GM18507 (cell line): ENCODE measurements at places on chromosomes 1 and 21.
A peak's percentile ranks its signal among the peaks of the same experiment; 100 is the strongest.

GRCh38 chr1:175536369-175536768 lies 207.0 kb downstream of the TNR start:
- DNase-seq = no peak

DNA sequence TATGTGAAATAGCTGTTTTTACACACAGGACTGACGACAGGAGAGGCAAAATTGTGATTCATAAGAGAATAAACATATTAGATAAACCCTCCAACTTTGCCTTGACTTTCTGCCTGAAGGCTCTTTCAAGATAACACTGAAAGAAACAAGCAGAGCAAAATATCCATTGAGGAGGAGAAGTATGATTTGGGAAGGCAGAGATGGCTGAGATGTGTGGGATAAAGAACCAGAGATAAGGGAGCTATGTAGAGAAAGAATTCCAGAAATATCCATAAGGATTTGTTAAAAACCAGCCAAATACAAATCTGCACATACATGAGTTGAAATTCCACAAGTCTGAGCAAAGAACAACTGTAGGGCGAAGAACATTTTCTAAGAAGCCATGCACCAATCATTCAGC lies 1064.7 kb downstream of the PLA2G4A start:
- DNase-seq = no peak

- DNase-seq = no peak
Measured at GRCh38 chr1:19057182-19057779, 100.8 kb upstream of the IFFO2 start.

- DNase-seq = no peak
Measured at GRCh38 chr1:113987259-113987658, 8.0 kb downstream of the OLFML3 start.

DNA sequence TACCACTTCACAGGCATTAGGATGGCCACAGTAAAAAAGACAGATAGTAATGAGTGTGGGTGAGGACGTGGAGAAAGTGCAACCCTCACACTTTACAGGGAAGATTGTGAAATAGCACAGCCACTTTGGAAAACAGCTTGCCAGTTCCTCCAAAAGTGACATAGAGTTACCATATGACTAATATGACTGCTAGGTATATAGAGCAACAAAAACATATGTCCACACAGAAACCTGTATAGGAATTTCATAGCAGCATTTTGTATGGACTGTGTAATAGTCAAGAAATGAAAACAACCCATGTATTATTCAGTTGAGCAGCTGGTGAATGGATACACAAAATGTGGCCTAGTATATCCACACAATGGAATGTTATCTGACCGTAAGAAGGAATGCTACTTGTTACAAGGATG lies 30.4 kb upstream of the LBR start:
- no peak for DNase-seq

GRCh38 chr1:87706203-87706602 lies 377.5 kb downstream of the LMO4 start:
- no peak for DNase-seq

DNA sequence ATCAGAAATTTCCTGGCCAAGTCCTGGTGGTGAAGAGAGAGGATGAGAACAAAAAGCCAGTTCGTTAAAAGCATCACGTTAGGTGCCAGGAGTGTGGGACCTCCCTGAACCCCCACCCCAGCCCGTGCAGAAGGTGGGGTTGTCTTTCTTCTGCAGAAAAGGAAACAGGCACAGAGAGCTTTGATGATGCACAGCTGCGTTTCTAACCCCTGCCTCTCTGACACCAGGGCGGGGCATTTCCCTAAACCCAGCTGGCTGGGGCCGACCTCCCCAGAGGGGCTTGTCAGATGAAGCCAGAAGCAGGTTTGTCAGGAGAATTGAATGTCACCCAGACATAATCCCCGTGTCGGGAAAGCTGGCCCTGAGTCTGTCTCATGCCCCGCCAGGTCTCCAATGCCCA lies 189.3 kb upstream of the EDN2 start:
- DNase-seq = no peak

DNA sequence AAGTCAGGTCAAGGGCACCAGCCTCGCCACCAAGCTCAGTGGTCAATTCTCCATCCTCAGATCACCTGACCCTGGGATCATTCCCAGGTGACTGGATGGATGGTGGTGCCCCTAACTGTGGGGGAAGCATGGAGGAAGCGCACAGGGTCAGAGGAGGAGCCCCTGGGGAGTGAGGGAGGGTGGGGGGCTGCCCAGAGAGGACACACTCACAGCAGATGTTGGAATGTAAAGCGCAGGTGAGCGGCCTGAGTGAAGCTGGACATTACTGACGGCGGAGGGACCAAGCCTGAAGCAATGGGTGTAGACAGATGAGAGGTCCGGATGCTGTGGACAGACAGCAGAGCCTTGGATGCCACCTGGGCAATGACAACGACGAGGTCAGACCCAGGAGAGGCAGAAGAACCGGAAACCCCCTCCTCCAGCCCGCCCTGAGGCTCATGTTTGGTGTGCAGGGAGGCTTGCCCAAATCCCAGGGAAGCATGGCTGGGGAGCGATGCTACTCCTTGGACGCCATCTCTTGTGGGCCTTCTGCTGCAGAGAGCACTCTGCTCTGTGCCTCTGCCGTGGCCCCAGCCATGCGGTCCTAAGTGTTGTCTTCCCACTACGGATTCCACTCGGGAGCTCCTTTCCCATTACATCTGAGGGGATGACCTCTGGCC lies 5.7 kb upstream of the CPLANE2 start:
- DNase-seq = no peak

DNA sequence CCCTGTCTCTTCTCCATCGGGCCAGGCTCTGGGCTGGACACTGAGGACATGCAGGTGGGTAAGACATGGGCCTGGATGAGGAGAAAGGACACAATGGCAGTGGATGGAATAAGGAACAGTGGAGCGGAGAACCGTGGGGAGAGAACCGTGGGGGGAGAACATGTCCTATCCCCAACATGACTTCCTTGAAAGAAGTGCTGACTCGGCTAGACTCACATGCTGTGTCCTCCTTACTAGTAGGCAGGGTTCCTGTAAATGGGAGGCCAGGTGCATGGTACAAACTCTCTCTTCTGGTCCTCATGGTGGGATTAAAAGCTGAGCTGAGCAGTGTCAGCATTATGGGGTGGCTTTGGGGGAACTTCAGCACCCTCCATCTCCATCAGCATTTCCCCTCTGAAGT lies 137.4 kb upstream of the CSF3R start:
- DNase-seq = no peak

DNA sequence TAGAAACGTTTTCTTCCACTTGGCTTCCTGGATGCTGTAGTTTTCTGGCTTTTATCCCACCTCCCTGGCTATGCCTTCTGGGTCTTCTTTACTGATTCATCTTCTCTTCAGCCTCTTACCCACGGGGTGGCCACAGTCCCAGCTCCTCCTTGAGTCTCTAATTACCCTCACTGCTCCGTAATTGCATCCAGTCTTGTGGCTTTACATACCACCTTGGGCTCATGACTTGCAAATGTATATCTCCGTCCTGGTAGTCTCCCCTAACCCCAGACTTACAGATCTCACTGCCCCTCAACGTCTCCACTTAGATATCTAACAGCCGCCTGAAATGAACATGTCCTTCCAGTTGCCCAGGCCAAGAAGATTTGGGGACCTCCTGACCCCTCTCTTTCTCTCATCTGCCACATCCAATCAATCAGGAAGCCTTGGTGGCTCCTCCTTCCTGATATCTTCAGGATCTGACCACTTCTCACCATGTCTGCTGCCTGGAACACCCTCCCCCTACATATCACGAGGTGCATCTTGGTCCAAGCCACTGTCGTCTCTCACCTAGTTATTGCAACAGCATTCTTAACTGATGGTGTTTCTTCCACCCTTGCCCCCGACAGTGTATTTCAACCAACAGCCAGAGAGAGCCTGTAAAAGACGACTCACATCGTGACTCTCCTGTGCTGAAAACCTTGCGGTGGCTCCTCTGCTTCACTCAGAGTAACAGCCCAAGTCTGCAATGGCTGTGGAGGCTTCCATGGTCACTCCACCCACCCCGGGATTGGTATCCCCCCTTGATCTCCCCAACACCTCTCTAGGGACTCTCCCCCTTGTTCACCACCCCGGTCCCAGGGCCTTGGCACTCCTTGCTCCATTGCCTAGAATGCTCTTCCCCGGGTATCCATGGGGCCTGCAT lies 219.0 kb upstream of the POU3F1 start:
- DNase-seq = no peak

DNA sequence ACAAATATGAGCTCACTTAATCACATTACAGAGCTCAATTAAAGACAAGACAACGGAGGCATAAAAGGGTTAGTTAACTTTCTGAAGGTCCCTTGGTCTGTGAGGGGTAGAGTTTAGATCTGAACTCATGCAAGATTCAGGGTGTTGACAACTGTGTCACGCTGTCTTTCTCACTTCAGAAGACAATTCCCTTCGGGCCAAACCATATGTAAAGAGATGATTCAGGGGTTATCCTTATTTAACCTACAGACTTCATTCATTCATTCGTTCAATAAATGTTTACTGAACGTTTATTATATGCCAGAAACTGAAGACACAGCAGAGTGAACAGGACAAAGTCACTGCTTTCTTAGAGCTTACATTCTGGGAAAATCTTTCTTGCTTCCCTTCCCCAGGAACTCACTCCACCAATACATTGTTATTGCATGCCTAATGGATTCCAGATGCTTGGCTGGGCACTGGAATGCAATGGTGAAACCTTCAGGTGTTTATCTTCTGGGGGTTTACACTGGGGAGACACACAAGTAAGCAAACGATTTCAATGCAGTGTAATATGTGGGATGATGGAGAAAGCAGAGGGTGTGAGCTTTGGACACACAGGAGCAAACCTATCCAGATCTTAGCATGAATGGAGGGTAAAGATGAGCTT lies 6.4 kb downstream of the XCL1 start:
- no peak for DNase-seq

GRCh38 chr1:59232216-59232615 lies 64.7 kb upstream of the FGGY start:
- DNase-seq = no peak

DNA sequence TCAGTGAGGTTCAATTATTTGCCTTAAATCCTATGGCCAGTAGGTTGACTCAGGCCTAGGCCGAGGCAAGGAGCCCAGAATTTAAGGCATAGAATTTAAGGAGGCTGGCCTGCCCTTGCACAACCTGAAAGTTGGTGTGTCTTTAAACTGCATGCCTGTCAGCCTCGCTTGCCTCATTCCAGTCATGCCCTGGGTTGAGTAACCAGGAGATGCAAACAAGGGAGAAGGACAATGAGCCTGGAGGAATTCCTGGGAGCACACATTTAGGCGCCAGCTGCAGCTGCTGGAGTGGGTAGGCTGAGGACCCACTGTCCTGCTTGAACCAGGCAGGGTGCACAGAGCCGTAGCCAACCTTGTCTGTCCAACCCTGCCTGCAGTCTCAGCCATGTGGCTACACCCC lies 11.7 kb downstream of the CD2 start:
- DNase-seq = no peak

- DNase-seq = no peak
Measured at GRCh38 chr1:114551400-114551799, 30.0 kb downstream of the BCAS2 start.

GRCh38 chr1:95247607-95248006 lies 13.6 kb downstream of the RWDD3 start:
- DNase-seq = no peak

- no peak for DNase-seq
Measured at GRCh38 chr1:42403880-42404400, 23.3 kb downstream of the RIMKLA start.

GRCh38 chr21:16162953-16163352 lies 433.2 kb downstream of the USP25 start:
- DNase-seq = no peak

- no peak for DNase-seq
Measured at GRCh38 chr1:54122135-54122751, 30.6 kb downstream of the CDCP2 start.

- DNase-seq = no peak
Measured at GRCh38 chr21:31623664-31624063, 35.8 kb upstream of the SOD1 start.

DNA sequence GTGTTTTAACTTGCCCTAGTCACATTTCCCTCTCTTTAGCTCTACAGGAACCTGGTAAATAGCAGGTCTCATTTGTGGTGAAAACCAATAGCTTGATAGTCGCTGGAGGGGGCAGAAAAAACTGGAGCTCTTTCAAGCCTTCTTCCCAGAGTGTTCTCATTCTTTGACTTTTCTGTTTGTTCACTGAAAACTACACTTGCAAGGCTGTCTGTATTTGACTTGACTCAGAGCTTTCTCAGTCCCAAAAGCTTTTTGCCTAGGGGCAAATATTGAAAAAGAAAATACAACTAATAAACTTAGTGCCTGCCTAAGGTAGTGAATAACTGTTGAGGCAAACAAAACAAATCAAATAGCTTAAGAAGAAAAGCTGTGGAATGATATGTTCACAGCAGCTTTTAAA lies 217.1 kb upstream of the CHRM3 start:
- DNase-seq = no peak

GRCh38 chr1:200896531-200897196 lies 2.0 kb downstream of the INAVA start:
- no peak for DNase-seq

GRCh38 chr21:34004013-34004938 lies 69.1 kb upstream of the MRPS6 start:
- no peak for DNase-seq

DNA sequence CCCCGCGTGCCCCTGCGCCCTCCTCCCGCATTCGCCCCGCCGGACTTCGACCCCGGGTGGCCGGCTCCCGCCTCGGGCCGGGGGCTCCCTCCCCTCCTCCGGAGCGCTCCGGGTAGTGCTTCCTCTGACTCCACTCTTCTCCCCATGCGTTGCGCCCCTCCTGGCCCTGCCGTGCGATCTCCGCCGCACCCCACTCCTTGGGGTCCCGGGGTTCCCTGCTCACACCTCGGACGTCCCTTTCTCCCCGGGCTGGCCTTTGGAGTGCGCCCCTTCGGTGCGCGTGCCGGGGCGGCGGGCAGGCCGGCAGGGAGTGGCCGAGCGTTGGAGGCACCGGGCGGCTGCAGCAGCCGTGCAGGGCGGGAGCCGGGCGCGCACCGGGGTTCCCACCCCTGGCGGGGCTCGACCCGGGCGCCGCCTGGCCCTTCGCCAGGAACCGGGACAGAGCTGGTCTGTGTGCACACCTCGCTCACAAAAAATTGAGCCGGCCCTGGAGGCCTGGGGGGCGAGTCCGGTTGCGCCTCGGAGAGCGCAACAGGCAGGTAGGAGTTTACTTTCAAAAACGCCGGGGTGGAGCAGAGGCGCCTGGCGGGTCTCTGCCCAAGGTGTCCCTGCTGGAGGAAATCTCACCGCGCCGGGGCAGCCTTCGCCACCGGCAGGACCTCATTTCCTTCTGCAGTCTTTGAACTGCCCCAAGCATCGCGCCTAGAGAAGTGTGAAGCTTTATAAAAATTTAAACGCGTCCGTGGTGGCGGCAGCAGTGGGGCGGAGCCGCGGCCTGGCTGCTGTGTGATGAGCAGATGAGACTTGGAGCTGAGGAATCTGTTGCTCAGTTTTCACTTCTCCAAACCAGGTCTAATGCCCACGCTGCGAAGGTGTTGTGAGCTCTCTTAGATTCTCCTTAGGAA lies 650 bp downstream of the VANGL1 start:
- peak; percentile 39 for DNase-seq
